ENCODE measurements at places on chromosomes 16 and 17.

- DNase-seq, result peak; percentile 49
Observed at GRCh38 chr17:1999557-2000251, 25.4 kb downstream of the RTN4RL1 start.

DNA sequence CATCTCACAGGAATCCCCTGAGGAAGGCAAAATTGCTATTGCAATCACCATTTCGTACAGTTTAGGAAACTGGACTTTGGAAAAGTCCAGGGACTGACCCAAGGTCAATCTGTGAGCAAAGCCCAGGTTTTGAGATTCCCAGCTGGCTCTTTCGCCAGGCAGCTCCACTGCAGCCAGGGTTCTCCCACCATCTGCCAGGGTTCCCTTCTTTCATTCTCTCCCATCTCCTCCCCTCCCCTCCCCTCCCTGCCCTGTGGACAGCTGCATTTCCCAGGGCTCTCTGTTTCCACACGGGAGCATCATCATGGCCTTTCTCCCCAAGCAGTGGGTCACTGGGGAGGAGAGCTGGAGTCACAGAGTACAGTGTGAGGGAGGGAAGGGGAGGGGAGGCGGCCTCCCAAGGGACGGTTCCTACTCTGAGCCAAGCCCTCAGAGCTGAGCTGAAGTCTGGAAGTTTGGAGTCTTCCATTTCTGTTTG, 11.9 kb upstream of the GSDMA start:
- no peak for DNase-seq

DNA sequence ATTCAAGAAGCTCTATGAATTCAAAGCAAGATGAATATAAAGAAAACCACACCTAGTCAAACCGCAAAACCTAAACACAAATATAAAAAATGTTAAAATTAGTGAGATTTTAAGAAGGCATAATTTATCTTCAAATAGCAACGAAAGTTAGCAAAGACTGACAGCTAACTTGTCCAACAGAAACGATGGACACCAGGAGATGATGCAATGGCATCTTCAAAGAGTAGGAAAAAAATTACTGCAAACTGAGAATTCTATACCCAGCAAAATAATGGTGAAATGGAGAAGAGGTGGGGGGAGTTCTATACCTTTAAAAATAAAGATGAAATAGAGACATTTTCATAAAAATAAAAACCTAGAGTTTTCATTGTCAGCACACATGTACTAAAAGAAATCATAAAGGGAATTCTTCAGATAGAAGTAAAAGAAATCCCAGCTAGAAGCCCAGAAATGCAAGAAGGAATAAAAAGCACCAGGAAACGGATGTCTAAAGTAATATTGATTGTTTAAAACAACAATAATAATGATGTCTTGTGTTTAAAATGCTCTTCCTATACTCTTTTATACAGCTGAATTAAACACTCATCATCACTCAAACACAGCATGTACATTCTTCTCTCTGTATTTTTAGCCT, 24.6 kb upstream of the TANC2 start:
- no peak for DNase-seq

DNA sequence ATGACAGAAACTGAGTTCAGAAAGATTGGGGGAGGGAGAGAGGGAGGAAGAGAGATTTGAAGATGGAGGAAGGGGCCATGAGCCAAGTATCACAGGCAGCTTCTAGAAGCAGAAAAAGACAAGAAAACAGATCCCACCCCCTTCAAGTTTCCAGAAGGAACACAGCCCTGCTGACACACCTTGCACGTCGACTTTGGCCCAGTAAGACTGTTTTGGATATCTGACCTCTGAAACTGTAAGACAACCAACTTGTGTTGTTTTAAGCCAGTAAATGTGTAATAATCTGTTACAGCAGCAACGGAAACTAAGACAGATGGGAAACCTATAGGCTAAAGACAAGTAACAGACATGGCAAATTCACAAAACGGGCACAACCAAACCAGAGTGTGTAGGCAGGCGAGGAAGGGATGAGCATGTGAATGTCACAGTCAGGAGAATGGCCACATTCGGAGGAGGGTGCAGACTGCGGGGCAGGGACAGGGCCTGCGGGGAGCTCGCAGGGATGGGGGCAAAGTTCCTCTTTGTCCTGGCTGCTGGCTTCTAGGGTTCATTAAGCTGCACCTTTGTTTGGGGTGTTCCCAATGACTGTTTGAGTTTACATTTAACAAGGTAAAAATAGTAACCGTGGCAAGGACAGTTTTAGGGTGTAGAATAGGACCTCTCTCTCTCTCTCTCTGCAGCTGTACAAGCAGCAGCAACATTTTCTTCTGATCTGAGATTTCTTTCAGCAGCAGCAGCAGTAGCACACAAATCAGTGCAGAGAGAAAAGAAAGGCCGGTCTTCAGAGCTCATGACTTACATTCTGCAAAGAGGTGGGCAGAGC, 18.3 kb upstream of the ATP2C2 start:
- DNase-seq, result no peak

GRCh38 chr16:27867122-27868110, 196.1 kb downstream of the GSG1L start:
- peak; percentile 90 for DNase-seq

- DNase-seq, result peak; percentile 13
Observed at GRCh38 chr17:46764000-46764708, 54.3 kb downstream of the WNT3 start.

DNA sequence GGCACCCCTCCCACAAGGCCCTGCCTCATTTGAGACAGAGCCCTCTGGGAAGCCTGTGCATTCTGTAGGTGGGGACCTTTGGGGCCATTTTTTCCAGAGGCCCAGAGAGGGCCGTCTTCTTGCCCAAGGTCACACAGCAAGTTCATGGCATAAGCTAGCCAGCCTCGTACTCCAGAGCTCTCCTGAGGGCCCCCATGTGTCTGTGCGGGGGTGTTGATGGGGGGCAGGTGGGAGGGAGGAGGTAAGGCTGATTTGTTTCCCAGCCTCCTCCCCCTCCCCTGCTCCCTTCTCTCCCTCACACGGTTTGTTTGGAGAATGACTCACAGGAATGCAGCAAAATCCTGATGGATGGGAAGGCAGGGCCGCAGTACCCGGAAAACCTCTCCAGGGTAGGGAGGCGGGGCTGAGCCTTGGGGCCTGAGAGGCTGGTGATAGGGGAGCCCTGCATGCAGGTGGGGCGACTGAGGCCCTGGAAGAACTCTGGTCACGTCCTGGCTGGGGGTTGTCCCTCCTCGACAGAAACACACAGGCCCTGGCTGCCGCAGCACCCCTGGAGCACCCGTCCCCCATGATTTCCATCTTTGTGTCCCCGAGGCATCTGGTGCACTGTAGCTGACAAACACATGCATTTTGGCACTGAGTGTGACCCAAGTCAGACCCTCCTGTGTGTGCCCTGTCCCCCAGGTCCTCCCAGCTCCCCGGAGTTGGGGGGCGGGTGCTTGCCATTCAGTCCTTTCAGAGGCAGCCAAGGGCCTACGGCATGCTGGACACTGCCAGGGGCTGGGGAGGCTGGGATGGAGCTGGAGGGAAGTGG, 29.7 kb downstream of the RAI1 start:
- peak; percentile 97 for DNase-seq

- DNase-seq, result no peak
Observed at GRCh38 chr16:86240716-86241363, 269.5 kb upstream of the FOXF1 start.

DNA sequence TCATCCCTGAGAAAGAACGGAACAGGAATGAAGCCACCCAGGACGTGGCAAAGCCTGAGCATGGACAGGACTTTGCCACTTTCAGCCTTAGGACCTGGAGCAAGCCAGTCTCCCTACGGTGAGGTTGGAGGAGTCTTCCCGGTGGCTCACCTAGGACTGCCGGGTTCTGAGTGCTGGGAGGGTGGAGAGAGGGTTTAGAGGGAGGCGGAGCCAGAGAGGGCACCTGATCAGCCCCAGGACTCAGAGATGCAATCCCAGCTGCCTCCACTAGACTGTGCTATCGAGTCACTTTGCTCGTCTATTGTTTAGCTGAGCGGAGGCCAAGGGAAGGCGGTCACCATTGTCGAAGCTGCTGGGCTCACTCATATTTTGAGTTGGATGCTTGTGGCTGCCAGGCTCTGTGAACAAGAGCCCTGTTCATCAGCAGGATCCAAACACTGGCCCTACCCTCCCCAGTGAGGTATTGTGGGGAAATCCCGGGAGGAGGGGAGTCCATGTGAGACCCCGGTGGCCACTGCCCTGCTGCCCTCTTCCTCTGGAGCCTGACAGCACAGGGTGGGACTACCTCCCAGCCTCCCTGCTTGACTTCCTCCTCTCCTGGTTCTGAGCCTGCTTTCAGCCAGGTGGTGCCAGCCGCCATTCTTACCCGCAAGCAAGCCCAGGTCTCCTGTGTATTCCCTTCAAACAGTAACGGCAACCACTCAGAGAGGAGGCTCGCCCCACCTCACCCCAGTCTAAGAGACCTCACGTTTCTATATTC, 7.0 kb downstream of the KRT14 start:
- DNase-seq, result peak; percentile 94

- peak; percentile 74 for DNase-seq
Observed at GRCh38 chr17:51000835-51001638, 119.6 kb downstream of the SPAG9 start.

All from A172 (cell line).